ENCODE measurements at places on chromosomes 1 and 21.

GRCh38 chr1:246416261-246416660, 90.8 kb downstream of the SMYD3 start:
- DNase-seq, result no peak

- DNase-seq, result no peak
These were observed 152.9 kb upstream of the DAB1 start for GRCh38 chr1:57576756-57577155.

DNA sequence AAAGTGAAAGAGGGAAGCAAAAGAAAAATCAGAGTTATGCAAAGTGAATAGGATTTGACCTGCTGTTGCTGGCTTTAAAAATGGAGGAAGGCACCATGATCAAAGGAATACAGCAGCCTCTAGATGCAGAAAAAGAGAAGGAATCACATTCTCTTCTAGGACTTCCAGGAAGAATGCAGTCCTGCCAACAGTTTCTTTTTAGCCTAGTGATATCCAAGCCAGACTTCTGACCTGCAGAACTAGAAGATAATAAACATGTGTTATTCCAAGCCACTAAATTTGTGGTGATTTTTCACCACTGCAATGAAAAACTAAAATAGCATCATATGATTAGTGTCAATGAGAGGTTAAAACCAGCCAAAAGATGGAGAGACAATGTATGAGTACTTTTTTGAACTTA, 101.9 kb upstream of the ADAMTS5 start:
- DNase-seq, result no peak

GRCh38 chr1:158285756-158286241, 3.9 kb upstream of the CD1C start:
- DNase-seq, result peak; percentile 34

DNA sequence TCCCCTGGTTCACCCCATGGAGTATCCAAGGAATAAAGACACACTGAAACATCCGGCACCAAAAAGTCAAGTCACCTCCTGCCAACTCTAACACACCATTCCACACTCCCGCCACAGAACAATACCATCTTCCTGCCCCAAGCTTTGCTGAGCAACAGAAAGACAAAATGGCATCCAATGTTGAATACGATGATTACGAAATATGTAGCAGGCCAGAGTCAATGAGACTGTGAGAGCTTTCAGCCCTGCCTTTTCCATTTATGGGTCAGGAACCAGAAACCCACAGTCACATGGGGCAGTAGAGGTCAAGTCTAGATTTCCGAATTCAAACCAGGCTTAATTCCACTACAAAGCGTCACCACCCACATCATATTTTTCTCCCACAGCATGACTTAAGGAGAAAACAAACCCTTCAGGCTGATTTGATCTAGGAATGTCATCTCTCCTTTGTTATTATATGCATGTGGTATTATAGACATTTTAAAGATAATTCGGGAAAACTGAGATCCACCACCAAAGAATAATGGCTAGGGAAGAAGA, 249.8 kb downstream of the SETD4 start:
- no peak for DNase-seq

GRCh38 chr21:29394051-29394450, 95.3 kb downstream of the BACH1 start:
- no peak for DNase-seq

DNA sequence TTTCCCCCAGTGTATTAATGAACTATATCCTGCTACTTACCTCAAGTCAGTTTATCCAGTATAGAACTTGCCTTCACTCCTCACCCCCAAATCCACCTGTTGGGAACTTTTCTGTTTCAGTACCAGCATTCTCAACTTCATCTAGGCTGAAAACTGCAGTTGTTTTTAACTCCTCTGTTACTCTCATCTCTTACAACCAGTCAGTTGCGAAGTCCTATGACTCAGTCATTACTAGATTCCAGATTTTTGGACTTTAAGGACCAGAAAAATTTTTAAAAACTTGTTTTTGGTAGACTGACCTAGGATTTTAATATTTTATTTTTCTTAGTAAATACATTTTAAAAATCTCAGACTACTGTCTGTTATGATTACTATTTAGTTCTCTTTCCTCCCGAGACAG, 8.1 kb downstream of the GNAI3 start:
- DNase-seq, result no peak

GRCh38 chr1:66618390-66618789, 84.4 kb downstream of the SGIP1 start:
- no peak for DNase-seq

DNA sequence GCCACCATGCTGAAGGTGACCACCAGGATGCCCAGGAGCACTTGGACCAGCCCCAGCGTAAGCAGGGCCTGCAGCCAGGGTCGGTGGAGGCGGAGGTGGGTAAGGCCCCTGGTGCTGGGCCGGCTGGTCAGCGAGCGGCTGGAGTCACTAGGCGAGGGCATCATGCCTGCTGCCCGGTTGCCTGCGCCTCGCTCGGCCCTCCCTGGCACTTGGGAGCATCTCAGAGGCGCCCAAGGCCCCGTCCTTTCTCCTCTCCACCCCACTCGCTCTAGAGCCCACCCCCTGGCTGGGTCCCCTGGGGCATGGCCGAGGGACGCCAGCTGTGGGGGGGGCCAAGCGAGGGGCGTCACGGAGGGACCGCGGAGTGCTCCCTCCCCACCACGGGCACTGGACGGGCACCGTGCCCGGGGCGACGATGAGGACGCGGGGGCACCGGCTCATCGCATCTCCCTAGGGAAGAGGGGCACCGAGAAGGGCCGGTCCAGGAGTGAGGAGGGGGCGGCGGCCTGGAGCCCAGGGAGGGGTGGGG, 505 bp downstream of the ENTREP3 start:
- no peak for DNase-seq

- DNase-seq, result no peak
These were observed 33.8 kb downstream of the HHAT start for GRCh38 chr1:210362526-210362925.

DNA sequence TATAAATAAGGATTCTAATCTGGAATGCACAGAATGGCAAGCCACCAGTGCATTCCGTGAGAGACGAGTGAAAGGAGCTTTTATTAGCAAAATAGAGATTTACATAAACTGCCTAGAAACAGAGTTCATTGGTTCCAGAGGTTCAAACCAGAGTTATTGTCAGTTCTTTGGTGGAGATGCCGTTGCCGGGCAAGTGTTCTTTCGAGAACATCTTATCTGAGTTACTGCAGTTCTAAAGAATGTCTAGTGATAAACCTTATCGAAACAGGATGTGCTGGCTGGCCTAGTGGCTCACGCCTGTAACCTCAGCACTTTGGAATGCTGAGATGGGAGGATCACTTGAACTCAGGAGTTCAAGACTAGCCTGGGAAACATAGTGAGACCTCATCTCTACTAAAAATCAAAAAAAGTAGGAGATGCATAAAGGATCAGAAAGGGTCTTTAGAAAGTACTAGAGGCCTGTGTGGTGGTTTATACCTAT, 19.9 kb upstream of the EVI5 start:
- no peak for DNase-seq

DNA sequence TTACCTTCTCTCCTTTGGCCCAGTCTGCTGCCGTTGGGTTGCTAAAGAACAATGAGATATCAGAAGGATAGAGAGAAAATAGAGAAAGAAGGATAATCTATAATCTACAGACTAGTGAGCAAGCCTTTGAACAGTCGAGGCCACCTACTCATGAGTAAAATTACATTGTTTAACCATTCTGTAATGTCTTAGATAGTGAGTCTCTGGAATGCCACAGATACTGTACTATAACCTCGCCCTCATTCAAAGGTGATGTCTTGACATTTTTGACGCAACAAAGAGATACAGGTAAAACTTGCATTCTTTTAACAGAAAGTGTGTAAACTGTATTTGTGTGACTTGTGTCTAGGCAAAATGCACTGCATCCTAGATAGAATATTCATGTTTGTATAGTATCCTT, 77.9 kb downstream of the LAMC1 start:
- DNase-seq, result no peak

DNA sequence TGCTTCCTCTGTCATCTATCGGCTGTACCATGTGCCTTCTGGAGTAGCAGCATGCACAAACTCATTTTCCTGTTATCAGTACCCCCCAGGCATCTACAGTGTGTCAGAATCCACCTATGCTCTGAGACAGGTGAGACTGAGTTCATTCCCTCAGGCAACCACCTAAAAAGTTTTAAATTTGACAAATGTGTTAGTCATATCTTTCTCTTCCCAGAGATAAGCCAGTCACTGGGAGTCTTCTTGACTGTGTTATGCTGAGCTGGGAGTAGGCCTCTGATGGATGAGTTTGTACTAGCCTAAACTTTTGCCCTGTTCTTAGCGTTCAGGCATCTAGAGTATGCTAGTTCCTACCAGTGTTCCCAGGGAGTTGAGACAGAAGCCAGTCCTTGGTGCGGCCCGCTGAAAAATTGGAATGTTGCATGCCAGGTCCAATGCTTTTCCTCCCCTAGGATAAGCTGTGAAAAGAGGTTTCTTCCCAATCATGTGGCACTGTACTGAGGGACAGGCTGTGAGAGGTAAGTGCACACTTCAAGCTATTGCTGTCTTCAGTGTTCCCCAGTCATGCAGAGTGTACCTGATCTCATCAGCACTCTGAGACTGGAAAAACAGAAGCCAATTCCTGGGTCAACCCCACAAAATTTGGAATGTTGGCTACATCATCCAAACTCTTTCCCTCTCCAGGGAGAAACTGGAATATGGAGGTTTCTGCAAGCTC, 1202.3 kb downstream of the NCAM2 start:
- DNase-seq, result no peak

DNA sequence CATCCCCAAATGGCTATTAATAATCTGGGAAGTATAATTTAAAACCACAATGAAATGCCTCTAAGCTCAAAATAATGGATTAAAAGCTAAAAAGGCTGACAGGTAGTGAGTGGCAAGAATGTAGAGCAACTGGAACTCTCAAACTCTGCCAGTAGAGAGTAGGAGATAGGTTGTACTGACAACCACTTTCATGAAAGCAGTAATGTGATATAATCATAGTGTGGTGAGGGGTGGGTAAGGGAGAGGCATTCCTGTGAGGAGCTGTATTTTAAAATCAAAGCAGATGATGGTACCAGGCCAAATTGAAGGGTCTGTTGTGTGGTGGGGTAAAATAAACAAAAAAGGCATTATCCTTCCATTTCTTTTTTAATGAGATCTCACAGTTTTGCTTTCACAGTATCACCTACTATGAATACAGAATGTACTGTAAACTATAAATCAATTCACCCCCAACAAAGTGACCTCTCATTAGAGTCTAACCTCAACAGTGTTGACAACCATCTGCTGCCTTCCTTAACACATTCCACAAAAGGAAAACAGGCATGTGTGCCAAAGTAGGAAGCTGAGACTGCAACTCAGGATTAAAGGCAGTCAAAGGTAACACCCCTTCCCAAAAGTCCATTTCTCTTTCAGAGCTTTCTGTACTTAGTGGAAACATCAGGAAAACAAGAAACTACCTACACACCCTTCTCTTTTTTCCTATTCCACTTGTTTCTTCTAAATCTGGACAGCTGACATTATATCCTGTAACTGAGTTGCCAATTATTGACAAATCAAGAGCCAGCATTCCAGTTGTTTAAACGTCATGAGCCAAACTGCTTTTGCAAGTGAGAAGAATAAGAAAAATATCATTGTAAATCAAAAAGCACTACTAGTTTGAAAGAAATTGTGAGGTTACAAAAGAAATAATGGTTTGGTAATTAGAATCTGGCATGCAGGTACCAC, 130.8 kb downstream of the FAF1 start:
- no peak for DNase-seq

- DNase-seq, result no peak
These were observed 81.9 kb downstream of the CNIH3 start for GRCh38 chr1:224698015-224698451.

- DNase-seq, result no peak
These were observed 370.9 kb downstream of the PTPRU start for GRCh38 chr1:29607236-29607635.

- peak; percentile 80 for DNase-seq
These were observed 12.6 kb upstream of the TNFRSF14 start for GRCh38 chr1:2543543-2544092.

DNA sequence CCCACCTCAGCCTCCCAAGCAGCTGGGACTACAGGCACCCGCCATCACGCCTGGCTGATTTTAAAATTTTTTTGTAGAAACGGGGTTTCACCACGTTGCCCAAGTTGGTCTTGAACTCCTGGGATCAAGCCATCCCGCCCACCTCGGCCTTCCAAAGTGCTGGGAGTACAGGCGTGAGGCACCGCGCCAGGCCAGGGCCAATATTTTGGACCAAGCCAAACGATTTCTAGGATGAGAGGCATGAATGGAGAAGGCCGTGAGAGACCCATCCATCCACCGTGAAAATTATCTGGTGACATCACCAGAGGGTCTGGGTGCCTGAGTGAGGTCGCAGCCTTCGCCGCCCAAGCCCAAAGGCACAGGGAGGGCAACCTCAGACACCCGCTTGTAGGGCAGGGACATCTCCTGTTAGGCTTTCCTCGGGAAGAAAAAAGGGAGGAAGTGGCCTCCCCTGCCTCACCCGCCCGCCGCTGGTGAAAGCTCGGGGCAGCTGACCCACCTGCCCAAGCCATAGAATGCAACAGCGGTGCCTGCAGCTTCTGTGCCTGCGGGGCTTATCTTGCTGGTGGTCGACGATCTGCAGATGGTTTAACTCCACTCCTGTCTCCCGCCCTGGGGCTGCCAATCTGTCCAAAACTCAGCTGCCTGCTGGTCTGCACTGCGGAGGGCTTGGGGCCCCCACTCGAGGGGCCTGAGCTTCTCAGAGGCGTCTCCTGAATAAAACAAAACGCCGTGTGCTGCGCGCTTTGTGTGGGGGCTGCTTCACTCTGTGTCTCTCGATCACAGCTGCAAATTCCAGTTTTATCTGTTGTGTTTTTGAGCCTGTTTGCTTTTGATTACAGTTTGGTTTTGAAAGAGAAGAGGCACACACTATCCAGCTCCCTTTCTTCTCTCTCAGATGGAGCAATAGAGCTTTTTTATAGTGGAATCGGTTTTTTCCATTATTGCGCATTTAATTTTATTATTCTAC, 85.8 kb downstream of the MRPS6 start:
- DNase-seq, result no peak

GRCh38 chr1:169892927-169893644, 610 bp downstream of the SCYL3 start:
- no peak for DNase-seq

DNA sequence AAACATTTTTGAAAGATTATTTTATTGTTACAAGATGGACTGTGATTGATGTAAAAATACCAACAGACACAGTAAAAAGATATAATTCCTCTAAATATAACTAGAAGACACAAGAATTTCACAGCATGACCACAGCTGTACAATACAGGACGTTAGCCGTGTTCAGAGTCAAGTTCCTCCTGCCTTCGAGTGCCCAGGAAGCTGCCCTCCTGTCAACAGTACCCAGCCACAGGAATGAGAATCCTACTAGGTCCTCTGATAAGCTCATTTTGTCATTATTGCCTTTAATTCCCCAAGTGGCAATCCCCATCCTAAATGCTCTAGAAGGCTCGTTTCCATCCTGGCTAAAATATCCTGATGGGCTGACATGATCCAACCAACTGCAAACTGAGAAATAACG, 16.4 kb upstream of the CAPN2 start:
- no peak for DNase-seq

GRCh38 chr21:28719723-28720122, 273.0 kb downstream of the LTN1 start:
- no peak for DNase-seq

DNA sequence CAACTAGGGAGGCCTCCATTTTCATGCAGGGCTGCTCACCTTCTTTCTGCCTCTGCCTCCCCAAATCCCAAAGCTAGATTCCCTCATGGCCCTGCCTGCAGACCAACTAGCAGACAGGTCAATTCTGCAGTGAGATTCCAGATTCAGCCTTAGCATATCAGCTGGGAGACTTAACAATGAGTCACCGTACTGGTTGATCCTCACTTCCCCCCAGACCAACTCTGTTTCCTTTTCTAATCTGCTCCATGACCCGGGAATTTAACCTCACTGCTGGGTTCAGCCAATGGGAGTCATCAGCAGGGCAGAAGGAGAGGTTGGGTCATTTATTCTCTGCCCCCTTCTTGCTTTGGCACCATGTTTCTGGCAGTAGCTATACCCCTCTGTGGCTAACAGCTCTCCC, 140.6 kb upstream of the GRIK3 start:
- no peak for DNase-seq
